ENCODE measurements at places on chromosomes 12 and 14.

DNA sequence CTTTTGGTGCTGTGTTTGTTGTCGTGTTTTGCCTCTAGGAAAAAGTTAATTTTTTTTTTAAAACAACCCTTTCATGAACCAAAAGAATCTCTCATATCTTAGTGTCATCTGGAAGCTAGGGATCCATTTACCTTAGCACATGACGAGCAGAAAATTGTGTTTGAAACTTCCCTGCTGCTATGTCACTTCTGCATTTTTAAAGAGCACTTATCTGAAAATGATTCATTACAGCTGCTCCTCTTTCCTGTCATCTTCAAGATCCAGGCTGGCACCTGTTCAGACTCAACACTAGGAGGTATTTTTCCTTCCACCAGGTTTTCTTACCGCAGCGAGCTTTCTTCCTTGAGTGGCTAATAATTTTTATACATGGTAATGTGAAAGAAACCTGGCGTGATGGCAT is 67.0 kb downstream of the EML1 start:
- no peak for DNase-seq

- DNase-seq, result no peak
These were observed 400.8 kb upstream of the PRICKLE1 start for GRCh38 chr12:42990387-42990786.

- DNase-seq, result no peak
These were observed 4.6 kb downstream of the GIT2 start for GRCh38 chr12:109991586-109991985.

- DNase-seq, result no peak
These were observed 21.1 kb downstream of the RASSF8 start for GRCh38 chr12:25979563-25979962.

GRCh38 chr12:108175310-108175709 is 46.2 kb downstream of the WSCD2 start:
- no peak for DNase-seq

GRCh38 chr12:3135522-3136461 is 58.6 kb downstream of the TSPAN9 start:
- peak; percentile 55 for DNase-seq

DNA sequence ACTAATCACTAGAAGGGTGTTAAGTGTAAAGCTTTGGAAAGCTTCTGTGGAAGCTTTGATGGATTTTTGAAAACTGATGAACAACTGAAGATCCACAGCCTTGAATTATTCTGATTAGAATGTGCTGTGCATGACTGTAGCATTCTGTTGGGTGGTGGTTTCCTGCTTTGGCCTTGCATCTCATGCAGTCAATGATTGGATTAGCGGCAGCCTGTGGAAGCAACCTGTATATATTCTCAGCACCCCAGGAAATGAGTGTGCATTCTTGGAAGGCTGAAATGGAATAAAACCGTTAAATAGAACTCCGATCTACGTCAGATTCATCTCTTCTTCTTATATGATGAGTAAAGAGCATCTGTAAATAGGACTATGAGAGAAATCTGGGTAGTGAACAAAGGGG is 120.2 kb downstream of the SLC16A7 start:
- no peak for DNase-seq

DNA sequence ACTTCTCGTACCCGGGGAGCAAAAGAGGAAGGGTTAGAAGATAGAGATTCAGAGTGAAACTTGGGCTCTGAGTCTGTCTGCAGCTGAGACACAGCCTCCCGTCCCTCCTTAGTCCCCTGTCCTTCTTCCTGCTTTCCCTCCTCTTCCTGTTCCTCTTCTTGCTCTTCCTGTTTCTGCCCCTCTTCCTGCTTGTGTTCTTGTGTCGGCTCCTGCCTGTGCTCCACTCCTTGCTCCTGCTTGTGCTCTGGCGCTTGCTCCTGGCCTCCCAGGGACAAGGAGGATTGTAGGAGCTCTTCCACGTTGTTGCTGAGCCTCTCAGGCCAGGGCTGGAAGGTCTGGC is 3.0 kb downstream of the ACRBP start:
- peak; percentile 95 for DNase-seq
